ENCODE measurements at places on chromosomes 4 and X.

GRCh38 chr4:11004818-11005217 lies 320.2 kb upstream of the CLNK start:
- DNase-seq = no peak

- no peak for DNase-seq
Observed at GRCh38 chr4:100962698-100963097, 384.6 kb downstream of the PPP3CA start.

- no peak for DNase-seq
Observed at GRCh38 chrX:31743004-31743403, 671.2 kb upstream of the FTHL17 start.

GRCh38 chr4:36316607-36317006 lies 35.2 kb downstream of the DTHD1 start:
- DNase-seq = no peak

DNA sequence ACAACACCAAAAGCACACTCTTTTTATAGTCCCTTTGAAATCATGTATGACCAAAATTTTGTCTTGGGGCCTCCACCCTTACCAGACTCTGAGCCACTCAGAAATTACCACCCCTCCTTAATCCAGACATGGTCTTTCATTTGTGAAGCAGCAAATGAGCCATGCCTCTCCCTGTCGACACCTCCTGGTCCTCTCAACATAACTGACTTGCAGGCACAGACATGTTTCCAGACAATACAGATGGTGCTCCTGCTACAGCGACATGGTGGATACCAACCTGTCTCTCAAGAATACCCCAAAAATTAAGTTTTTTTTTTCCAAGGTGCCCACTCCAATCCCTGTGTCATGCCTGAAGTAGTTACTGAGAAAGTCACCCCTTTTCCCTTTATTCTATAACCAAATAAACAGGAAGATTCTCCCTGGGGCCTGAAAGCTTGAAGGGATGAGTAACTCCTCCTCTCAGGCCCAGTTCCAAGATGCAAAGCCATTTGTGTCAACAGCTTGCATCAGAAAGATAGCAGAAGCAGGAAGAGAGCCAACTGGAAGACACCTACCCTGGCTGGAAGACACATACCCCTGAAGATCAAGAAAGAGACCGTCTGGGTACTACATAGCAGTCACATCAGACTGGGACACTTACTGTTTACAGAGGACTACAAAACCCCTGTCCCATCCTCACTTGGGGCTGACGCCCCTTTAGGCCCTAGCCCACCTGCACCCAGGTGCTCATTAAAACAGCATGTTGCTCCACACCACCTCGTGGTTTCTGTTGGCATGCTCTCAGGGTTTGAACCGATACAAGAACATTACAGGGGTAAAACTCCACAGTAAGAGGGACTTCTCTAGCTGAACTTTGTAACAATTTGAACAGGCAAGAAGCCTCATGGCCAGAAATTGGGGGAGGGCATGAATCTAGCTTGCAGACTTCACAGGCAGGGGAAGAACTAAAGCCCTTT lies 5.5 kb upstream of the UGT2B17 start:
- no peak for DNase-seq

GRCh38 chr4:71270901-71271300 lies 67.9 kb upstream of the SLC4A4 start:
- DNase-seq = no peak
